ENCODE measurements at places on chromosomes 16 and 17.

DNA sequence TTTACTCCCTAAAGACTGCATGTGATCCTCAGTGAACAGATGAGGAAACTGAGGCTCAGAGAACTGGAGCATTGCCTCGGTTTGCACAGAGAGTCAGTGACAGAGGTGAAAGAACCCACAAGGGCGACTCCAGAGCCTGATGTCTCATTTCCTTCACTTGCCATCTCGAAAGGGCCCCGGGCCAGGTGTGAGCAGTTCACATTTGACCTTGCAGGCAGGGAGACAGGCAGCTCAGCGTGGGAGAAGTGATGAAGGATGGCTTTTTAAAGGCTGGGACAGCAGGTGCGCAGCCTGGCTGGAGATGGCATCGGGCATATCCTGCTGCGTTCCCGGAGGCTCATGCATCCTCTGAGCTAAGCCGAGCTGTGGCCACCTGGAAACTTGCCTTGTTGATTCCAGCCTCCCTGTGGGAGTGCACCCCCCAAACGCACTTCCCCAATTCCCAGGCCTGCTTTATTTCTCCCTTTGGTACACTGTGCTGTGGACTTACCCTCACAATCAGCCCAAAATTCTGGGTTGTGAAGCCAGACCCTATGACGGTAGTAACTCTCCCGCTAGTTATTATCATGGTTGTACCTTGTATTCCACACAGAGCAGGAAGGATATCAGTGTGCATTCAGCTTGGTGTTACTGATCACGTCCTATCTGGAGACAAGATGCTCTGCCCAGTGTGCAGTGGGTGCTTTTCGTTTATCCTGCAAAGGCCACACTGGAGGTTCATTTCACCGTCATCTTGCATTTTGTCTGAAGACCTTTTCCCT, 753.2 kb upstream of the EEF2KMT start:
- DNase-seq = no peak

GRCh38 chr16:27204312-27204915, 1.1 kb downstream of the KDM8 start:
- no peak for DNase-seq

- DNase-seq = no peak
Measured at GRCh38 chr16:7083096-7083495, 249.5 kb upstream of the RBFOX1 start.

GRCh38 chr17:68509141-68510057, 2.8 kb upstream of the PRKAR1A start:
- no peak for DNase-seq

- no peak for DNase-seq
Measured at GRCh38 chr16:57527610-57528360, 8.6 kb downstream of the CCDC102A start.

- no peak for DNase-seq
Measured at GRCh38 chr16:5412731-5413130, 315.1 kb upstream of the EEF2KMT start.

DNA sequence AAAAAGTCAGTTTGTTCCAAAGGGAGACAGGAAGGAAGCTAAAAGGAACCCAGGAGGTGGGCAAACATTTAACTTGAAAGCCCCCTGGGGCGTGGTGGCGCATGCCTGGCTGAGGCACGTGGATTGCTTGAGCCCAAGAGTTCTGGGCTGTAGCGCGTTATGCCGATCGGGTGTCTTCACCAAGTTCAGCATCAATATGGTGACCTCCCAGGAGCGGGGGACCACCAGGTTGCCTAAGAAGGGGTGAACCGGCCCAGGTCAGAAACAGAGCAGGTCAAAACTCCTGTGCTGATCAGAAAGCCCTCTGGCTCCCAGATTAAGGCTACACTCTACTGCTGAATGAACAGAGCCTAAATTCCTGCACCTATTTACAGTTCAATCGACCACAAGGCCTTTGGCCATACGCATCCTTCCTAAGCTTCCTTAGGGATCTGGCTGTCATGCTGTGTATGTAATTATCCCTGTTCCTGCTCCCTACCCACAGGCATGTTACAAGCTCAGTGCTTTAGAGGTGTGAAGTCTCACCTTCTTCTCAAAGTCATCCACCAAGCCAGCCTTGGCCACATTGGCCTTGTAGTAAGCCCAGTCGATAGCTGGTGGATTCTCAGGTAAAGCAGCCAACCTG, 5.0 kb downstream of the ATP5PD start:
- DNase-seq = no peak

DNA sequence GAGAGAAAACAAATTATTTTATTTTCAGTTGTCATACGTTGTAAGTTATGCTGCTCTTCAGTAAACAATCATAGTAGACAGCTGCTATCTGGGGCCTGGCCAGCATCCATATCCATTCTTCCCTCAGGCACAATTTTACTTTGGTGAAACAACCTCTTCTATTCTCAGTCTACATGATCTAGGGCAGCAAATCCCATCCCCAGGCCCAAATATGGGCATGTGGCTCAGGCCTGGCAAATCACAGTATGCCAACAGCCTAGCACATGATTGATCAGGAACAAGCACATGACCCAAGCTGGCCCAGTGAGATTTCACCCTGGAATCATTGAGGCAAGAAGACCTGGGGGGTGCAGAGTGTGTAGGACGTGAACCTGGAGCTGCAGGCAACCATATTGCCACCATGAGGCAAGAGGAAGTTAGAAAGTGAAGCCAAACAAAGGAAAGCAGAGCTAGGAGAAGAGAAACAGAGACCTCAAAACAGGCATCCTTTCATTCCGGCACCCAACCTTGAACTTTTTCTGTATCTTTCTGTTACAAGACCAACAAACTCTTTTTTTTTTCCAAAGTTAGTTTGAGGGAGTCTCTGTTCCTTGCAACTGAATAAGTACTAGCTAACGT, 10.3 kb upstream of the ABCC12 start:
- no peak for DNase-seq

GRCh38 chr17:83111516-83112282, 32.3 kb downstream of the METRNL start:
- DNase-seq = no peak

DNA sequence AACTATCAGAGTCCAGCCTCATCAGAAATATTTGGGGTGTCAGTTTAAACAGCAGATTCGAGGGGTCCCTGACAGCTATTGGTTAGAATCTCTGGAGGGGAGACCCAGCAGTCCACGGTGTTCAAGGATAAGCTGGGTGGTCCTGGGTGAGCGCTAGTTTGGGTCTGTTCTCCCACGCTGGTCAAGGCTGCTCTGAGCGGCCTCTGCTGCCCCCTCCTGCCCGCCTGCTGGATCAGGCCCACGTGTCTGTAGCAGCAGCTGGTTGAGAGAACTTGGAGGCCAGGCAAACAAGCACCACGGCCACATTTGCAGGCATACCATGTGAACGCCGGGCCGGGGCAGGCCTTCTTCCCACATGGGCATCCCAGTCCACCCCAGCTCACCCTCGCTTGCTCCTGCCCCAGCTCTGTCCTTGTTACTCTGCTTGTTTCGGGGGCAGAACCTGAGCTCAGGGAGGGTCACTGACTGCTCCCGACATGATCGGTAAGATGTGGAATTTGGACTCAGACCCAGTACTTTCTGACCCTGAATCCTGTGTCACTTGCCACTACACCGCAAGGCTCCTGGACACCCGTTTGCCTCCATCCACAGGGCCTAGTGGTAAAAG, 7.4 kb downstream of the FOXF1 start:
- no peak for DNase-seq

- DNase-seq = no peak
Measured at GRCh38 chr17:15452746-15453145, 14.7 kb downstream of the CDRT4 start.
